Activated CD4-positive, alpha-beta T cell treated with anti-CD3 and anti-CD28 coated beads, Interleukin-2, amount 50 U/mL, for 1 hour (primary cell): ENCODE measurements at places on chromosomes 1 and 21.

- DNase-seq, result no peak
These were observed 25.4 kb upstream of the TENT5C start for GRCh38 chr1:117580436-117580835.

DNA sequence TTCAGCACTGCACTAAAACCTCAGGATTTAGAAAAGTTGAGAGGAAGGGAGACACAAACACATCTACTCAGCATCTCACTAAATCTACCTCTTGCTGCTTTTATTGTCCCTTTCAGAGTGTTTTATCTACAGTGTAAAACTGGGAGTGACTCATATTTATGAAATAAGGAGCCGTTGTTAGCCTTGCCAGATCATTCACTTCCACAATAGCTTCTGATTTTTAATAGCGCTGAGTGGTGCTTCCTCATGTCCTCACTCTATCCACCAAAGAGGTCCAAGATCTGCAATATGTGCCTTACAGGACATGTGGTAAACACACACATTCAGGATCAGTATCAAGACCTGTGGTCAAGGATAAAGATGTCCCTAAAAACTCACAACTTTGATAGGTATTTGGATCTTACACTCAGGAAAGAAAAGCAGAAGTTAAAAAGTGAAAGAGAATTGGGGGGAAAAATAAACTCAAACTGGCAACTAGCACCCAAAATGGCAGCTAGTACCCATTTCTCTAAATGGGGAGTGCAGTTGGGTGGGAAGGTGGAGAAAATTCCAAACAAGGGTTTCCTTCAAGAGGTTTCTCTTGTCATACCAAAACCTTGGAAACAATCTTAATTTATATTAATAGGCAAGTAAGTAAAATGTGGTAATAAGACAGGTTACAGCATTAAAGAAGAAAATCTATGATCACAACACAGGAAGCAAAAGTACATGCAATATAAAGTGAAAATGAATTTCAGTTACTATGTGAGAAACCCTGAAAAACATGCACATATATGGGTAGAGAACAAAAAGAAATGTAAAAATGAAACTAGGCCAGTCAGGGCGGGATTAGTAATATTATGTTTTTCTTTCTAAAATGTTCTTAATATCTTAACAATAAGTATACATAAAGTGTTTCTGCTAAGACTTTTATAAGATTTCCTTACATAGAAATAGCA, 15.9 kb downstream of the DUSP10 start:
- no peak for DNase-seq

DNA sequence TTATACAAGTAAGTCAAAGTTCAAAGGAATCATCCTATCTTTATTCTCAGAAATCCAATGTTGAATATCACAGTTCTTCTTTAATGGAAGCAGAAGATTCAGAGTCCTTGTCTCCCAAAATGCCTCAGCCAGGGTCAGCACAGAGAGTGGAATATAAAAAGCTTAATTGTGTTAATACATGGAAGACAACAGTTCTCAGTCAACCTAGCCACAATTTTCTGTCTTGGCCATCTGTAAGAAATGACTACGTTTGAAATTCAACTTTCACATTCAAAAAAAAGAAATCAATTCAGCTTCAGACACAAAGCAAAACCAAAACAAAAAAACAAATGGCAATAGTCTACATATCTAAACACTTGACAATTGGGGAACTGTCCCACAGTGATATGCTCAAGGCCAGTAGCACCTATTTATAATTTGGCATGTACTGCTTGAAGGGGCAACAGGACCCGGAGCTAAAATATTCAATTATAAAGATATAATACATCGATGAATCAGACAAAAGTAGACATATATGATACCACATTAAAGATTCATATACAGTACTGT, 27.3 kb upstream of the GLIS1 start:
- no peak for DNase-seq

- no peak for DNase-seq
These were observed 1.2 kb downstream of the PPT1 start for GRCh38 chr1:40095806-40096205.

GRCh38 chr1:24147194-24147593, 4.3 kb upstream of the IL22RA1 start:
- DNase-seq, result no peak

- no peak for DNase-seq
These were observed 18.2 kb upstream of the DPH5 start for GRCh38 chr1:101043776-101044175.

- no peak for DNase-seq
These were observed 2.3 kb downstream of the TRIM46 start for GRCh38 chr1:155175927-155176371.

GRCh38 chr1:228279011-228279721, 71.3 kb downstream of the OBSCN start:
- DNase-seq, result no peak

- DNase-seq, result no peak
These were observed 1.1 kb upstream of the GADD45A start for GRCh38 chr1:67683766-67684525.

- no peak for DNase-seq
These were observed 31.2 kb downstream of the CHD1L start for GRCh38 chr1:147273409-147274336.

DNA sequence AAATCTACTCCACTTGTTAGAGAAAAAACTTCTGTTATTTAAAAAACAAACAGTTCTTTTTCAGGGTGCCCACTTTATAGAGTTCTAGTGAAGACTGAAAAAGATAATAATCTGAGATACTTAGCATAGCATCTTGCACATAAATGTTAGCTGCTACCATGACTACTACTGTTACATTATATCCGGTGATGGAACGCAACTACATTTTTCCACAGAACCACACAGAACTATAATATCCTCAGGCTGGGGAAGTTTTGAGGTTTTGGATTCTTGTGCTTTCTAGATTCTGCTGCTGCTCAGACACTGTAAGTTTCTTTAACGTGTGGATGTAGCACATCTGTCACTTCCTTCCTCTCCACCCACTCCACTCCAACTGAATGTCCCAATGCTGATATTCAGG, 110.3 kb downstream of the PTPN14 start:
- DNase-seq, result no peak

DNA sequence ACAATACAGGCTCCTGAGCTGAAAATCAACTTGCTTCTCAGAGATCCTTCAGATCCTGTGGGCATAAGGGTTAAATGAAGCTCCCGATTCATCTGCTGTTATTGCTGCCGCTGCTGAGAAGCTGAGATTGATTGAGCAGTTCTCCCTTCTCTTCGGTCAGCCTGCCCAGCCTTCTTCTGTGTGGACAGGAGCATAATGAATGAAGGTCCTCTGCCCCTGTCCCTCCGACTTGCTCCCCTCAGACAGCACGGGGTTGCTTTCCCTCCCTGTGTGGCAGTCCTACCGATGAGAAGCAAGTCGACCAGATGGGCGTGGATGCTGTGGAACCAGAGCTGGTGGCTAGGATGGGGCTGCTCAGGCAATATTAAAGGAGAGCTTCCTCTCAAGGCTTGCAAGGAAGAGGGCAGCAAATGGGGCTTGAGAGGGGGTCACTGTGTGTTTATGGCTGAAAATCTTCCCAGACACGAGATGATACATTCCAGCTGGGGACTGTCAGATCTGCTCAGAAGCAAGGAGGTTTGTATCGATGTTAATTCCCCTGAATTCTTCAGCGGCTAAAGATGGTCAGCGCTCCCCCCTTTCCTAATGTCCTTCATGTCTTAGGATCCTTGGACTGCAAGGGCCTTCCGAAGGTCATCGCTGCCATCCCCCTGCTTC, 63.9 kb upstream of the GOLT1A start:
- no peak for DNase-seq

GRCh38 chr1:233055879-233056641, 105.6 kb downstream of the NTPCR start:
- DNase-seq, result no peak

GRCh38 chr1:210499956-210500355, 171.3 kb downstream of the HHAT start:
- DNase-seq, result no peak

DNA sequence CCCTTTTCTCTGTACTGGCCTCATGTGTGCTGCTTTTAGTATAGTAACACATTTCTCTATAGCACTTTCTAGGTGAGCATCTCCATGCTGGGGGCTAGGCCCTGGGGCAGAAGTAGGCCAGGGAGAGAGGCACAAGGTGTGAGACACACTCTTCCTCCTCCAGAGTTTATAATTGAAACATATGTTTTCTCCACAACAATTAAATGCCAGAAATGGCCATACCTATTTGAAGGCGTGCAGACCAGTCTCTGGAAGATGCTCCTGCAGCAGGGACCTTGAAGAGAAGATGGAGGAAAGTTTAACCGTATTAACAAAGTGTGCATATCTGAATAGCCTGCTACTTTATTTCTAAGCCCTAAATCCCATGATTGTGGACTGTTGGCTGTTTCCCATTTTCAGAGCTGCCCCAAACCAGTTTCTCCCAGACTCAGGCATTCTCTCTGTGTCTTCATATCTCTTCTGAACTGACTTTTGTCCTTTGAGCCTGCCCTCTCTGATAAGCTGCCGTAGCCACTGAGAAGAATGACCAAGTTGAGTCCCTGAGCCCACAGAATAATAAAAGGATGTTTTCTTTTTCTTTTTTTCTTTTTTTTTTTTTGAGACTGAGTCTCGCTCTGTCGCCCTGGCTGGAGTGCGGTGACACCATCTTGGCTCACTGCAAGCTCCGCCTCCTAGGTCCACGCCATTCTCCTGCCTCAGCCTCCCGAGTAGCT, 81.3 kb downstream of the LRRC8D start:
- DNase-seq, result no peak

GRCh38 chr1:41739061-41739955, 179.4 kb downstream of the HIVEP3 start:
- DNase-seq, result peak; percentile 53

- no peak for DNase-seq
These were observed 13.8 kb downstream of the PIP5K1A start for GRCh38 chr1:151211972-151212705.

DNA sequence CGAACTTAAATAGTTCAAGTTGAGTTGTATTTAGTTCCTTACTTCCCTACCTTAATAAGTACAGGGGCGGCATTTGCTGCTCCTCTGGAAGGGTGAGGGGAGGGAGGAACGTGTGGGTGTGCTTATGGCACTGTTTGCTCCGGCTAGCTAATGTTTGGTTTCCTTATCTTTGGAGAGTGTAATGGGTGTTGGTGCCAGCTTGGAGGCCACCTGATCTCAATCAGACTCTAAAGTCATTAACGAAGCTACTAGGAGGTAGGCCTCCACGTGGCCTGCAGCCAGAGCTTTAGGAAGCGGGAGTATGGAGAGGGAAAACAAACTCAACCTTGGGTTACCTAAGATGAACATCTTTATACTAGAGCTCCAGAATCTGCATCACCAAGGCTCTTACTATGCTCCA, 43.0 kb upstream of the RAP1A start:
- DNase-seq, result no peak

DNA sequence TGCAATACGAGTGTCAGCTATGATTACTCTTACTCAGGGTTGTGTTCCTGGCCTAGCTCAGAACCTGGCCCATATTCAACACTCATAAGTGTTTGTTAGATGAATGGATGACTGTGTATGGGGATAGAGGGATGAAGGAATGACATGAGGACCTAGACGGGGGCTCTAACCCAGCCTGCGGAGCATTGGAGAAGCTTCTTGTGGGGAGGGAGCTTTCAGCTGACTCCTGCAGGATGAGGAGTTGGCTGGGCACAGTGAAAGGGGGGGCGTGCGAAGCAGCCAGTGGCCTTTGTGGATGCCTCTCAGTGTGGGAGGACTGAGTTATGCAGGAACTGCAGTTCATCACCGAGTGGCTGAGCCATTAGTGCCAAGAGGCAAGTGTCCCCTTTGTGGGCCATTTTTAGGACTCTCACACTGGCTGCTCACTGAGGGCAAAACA, 1.2 kb upstream of the EXTL1 start:
- DNase-seq, result no peak

GRCh38 chr1:234093741-234094140, 189.3 kb downstream of the SLC35F3 start:
- no peak for DNase-seq

GRCh38 chr1:218351391-218352074, 6.4 kb downstream of the TGFB2 start:
- no peak for DNase-seq
